ENCODE measurements at places on chromosomes 4 and X. TPM values are rescaled to one million over a fixed set of nuclear protein-coding genes. Genes with fewer than 3 reads are reported as not detected.

DNA sequence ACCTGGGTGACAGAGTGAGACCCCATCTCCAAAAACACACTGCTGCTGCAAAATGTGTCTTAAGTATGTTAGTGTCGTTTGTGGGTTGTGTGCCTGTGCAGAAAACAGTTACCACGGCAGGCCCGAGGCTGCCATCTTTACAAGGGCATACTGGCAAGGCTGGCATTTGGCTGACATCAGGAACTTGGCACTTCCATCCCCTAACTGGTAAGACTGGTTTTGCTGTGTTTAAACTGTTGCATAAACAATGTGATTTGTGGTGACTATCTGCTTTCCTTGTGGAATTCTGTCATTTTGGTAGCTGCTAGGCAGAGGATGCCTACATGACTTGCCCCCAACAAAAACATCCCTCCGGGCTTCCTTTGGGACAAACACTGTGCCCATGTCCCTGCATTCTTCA is 12.3 kb downstream of the LRP2BP start:
- H3K4me3 ChIP-seq, result no peak overlapping the region
- no peaks in the 10 kb centered on the region for H3K36me3 ChIP-seq
- DNase-seq, result no peak

DNA sequence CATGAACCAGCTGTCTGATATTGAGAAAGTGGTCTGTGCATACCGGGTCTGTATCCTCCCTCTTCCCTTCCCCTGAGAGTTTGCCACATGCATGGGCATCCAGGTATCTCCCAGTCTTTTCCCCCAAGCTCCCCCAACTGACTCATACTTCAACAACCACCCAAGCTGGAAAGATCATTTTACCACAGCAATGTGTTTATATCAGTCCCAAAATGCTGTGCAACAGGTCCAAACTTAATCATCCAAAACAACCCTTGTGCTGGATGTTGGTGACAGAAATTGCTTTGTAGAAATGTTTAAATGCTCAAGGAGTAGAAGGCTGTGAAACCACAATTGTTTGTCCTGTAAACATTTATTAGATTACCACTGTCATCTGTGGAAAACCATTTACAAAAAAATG is 286.8 kb upstream of the KLF3 start:
- no peak for DNase-seq
- H3K4me3 ChIP-seq, result no peak overlapping the region
- no peaks in the 10 kb centered on the region for H3K27me3 ChIP-seq
- H3K36me3 ChIP-seq, result no peaks in the 10 kb centered on the region

DNA sequence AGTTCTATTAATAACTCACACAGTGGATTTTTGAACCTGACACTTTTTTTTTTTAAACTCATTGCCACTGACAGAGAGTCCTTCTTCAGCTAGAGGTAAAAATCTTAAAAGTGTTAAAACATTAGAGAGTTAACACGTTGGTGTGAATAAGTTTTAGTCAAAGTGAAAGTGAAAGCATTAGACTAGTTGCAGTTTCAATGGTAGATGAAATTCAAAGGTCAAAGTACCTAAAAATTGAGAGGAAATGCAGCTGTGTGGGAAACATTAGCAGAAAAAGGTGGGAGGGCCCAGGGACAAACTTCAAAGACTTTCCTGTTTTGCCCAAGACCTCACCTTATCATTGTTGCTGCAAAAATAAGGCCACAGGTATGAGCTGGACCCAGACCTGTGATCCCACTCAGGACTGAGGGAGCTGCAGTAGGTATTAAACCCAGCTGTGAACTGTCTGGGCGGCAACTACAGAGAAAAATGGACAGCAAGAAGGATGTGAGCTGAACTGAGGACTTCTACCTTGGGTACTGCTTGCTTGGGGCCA is 17.6 kb upstream of the GABRA4 start:
- no peaks in the 10 kb centered on the region for H3K4me1 ChIP-seq
- DNase-seq, result no peak
- H3K27ac ChIP-seq, result no peak overlapping the region
- no peaks in the 10 kb centered on the region for H3K27me3 ChIP-seq
- no peaks in the 10 kb centered on the region for H3K36me3 ChIP-seq

DNA sequence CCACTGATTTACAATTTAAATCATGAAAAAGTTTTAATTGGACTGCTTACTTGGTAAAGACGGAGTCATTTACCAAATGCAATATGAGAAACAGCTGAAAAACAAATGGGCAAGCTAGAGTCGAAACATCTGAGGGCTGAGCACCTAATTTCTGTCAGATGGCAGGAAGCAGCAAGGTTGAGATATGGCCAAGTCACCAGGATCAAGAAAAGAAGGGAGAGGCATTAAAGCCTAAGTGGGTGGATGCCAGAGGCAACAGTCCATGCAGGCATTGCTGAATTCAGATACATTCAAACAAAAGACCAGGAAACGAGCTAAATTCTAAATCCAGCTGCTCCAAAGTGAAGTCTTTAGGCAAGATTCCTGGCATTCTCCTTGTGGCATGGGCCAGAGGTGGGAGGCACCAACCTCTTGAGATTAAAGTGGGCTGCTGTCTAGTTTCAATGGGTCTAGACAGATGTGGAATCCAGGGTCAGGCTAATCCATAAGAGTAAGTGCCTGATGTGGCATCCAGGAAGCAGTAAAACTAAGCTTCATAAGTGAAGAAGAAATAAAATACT is 8.0 kb upstream of the ARSJ start:
- no peak overlapping the region for H3K27ac ChIP-seq
- no peaks in the 10 kb centered on the region for H3K4me1 ChIP-seq

- no peak overlapping the region for H3K4me3 ChIP-seq
- no peaks in the 10 kb centered on the region for H3K4me1 ChIP-seq
- peak; percentile 68 for DNase-seq
- no peaks in the 10 kb centered on the region for H3K36me3 ChIP-seq
- no peaks in the 10 kb centered on the region for H3K27me3 ChIP-seq
Observed at GRCh38 chrX:134634691-134635090, 23.6 kb downstream of the PLAC1 start.

GRCh38 chrX:116204932-116205331 is 34.4 kb downstream of the AGTR2 start:
- DNase-seq, result peak; percentile 56
- no peak overlapping the region for H3K27ac ChIP-seq
- no peaks in the 10 kb centered on the region for H3K4me1 ChIP-seq
- no peaks in the 10 kb centered on the region for H3K27me3 ChIP-seq
- H3K36me3 ChIP-seq, result no peaks in the 10 kb centered on the region
- no peak overlapping the region for H3K4me3 ChIP-seq

DNA sequence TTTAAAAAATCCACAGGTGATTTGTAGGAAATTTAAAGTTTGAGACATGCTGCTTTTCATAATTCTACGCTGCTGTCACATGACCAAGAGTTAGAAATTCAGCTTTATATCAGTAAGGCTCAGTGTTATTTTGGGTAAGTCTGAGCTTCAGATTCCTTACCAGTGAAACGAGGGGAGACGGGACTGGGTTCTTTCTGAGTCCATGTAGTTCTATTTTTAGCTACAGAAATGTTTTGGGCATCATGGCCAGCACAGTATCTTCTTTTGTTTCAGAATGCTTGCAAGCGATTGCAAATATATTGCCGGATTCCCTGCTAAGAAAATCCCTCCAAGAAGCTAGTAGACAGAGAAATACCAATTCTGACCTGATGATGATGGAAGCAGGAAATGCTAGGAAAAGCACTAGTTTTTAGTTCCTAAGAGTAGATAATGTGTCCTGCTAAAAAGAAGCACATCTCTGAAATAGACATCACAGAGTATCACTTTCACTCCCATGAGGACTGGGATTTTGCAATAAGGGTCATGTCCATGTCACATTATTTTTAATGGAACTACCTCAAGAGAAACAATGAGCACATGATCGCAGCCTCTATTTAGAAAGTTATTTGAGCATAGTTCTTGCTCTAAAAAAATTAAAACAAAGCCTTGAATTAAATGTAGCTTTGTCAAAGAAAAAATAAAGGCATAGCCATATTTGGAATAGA is 10.9 kb downstream of the ATP1B4 start:
- DNase-seq, result no peak
- H3K27me3 ChIP-seq, result no peaks in the 10 kb centered on the region
- no peak overlapping the region for H3K4me3 ChIP-seq
- H3K27ac ChIP-seq, result no peak overlapping the region
- no peaks in the 10 kb centered on the region for H3K36me3 ChIP-seq

GRCh38 chr4:117328333-117328732 is 243.0 kb upstream of the TRAM1L1 start:
- H3K36me3 ChIP-seq, result no peaks in the 10 kb centered on the region
- no peak for DNase-seq
- no peaks in the 10 kb centered on the region for H3K27me3 ChIP-seq
- peak overlapping the region; percentile 4 for H3K27ac ChIP-seq
- peaks cover 20% of the 10 kb centered on the region for H3K4me1 ChIP-seq

DNA sequence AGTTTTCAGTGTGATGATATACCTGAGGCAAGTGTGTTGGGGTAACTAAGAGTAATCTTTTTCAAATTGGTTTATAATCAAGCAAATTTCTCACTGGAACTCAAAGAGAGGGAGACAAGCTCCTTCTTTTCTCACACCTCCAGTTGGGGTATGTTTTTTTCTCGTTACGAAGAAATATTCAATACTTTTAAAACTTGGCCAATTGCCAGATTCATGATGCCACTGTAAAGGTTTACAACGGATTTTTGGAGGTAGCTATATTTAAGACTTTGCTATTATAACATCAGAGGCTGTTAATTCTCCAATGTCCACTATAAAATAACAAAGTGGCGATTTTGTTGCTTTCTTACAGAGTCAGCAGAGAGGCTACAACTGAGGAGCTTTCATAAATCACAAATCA is 49.2 kb upstream of the ATP8A1 start:
- DNase-seq, result no peak
- H3K27me3 ChIP-seq, result no peaks in the 10 kb centered on the region
- H3K27ac ChIP-seq, result no peak overlapping the region
- no peak overlapping the region for H3K4me3 ChIP-seq

The ADH1A gene
- total RNA-seq, result not detected

The IL13RA2 gene
- total RNA-seq, result not detected

The CCDC110 gene
- 0.42 TPM for total RNA-seq

The POU3F4 gene
- 0.03 TPM for total RNA-seq

Data from cardiac muscle cell (in vitro differentiated cells and primary cell).